ENCODE measurements at places on chromosomes 4 and X.

DNA sequence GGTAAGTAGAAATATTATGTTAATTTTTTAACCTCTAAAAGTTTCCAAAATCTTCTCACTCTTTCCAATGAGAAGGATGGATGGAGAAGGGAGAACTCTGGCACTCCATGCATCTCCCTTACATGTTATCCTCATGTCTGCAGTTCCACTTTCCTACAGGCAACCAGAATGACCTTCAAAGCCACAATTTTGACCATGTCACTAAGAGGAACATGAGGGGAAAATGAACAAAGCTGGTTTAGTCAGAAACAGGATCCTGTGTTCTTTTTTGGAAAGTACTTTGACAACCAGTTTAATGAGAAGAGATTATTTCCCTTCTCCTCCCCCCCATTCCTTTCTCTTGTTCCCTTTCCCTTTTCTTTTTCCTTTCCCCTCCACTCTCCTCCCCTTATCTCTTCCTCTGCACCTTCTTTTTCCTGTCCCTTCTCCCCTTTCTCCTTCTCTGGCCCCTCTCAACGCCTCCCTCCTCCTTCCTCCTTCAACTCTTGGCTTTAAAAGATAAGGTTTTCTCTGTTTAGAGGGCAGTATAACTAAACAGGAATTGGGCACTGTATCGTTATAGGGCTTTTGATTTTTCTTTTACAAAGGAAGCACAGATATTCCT is 42.5 kb downstream of the DTHD1 start:
- no peak for DNase-seq

- DNase-seq = no peak
Measured at GRCh38 chr4:164871673-164872072, 5.3 kb upstream of the APELA start.

- no peak for DNase-seq
Measured at GRCh38 chr4:149095811-149096210, 653.6 kb upstream of the NR3C2 start.

DNA sequence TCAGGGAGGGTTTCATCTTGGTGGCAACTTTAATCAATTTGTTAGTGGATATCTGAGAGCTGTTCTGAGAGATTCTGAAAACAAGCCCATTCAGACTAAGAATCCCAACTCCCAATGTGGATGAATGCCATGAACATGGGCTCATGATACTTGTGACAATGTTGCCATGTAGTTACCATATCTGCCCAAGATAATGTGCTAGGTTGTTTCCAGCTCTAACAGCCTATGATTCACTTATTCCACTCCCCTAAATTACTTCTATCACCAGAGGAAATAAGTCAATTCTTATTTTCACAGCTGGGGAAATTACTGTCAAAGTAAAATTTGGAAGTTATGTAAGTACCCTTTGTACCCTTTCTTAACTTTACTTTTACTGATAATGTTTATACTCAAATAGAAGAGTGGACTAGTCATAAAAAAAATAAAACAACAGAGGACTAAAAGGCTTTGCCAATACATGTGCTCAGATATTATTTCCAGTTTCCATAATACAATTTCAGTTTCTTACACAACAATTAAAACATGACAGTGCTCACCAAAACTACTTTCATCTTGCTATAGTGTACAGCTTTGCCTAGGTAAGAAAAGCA is 1101.7 kb upstream of the INTU start:
- DNase-seq = no peak

DNA sequence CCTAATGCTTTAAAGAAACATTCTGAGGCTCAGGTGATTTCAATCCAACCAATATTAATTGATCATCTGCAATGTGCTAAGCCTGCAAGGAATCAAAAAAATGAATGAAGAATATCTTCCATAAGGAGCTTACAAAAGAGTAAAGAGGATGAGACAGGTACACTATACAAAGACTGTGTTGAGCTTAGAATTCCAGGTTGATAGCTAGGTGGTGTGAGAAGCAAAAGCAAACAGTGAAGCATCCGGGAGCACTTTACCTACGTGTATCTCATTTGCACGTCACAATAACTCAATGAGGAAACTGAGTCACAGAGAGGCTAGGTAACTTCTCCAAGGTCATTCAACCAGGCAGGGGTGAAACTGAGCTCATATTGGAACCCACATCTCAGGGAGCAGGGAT is 37.1 kb downstream of the FAM114A1 start:
- DNase-seq = no peak

DNA sequence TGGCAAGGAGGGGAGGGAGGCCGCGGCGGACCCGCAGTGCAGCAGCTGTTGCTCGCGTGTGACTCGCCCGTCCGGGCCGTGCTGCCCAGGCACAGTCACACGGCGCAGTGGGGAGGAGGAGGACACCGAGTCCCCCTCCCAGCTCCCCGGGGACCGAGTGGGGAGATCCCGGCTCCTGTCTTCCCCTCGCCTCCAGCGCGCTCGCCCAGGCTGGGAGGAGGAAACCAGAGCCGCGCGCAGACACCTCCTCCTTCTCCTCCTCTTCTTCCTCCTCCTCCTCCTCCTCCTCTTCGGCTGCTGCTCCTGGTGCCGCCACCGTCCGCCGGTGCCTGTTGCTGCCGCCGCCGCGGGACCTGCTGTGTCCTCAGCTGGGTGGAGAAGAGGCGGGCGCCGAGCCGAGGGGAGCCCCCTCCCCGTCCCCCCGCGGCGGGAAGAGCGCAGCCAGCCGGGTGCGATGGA is at the start of gene TBC1D1:
TBC1D1 (plus strand) TSS at position 284 of the 459 bp plus-strand sequence. CDS start 11,012 bp downstream, outside the sequence.
- DNase-seq = no peak

- DNase-seq = no peak
Measured at GRCh38 chr4:20847124-20847747, 147.0 kb downstream of the PACRGL start.

DNA sequence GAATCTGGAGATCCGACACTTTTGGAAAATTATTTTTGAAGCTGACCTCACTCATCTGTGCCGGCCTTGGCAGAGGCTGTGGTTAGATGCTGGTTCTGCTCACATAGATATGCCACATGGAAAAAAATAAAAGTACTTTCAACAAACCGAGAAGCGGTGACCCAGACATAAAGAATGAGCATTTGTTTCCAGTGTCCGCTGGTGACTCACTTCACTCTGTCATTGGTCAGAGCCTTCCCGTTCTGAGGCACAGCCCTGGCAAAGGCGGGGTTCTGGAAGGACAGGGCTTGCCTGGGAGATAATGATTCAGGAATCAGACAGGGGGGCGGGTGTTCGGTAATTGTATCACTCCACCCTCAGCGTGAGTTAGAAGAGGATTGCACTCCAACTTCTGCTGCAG is 172.4 kb upstream of the MXRA5 start:
- no peak for DNase-seq

DNA sequence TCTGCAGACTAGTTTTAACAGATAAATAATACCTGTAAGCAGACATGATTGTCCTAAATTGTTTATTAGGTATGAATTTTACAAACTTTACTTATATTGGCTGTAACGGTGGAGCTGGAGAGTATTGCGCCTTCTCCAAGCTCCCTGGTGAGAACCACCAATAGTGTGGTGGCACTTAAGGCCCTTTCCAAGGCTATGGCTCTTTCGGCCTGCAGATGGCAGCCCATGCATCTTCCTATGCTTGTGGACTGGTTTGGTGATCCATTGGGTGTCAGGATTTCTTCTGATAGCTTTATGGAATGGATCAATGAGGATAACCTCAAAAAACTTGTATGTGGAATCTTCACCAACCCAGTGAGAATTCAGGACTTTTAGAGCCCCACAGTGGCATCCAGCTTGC is 7.8 kb downstream of the LARP1B start:
- DNase-seq = no peak

DNA sequence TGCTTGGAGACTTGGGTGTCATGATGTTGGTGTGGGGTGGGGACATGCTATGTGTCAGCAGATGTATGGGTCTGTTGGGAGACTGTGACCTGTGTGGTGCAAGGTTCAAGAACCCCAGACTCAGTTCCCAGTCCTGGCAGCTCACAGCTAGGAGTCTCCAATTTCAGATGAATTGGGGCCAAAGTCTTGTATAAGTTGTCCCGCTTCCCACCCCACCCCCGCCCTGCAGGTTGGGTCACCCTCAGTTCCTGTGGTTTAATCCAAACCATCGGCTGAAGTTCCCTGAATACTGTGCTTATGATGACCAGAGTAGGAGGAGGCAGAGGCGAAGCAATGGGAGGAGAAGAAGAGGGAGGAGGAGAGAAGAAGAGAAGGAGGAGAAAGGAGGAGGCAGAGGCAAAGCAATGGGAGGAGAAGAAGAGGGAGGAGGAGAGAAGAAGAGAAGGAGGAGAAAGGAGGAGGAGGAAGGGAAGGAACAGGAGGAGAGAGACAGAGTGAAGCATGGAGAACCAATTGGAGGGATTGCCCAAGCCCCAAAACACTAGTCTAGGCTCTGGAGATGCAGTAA is 112.6 kb downstream of the EFNB1 start:
- DNase-seq = no peak

DNA sequence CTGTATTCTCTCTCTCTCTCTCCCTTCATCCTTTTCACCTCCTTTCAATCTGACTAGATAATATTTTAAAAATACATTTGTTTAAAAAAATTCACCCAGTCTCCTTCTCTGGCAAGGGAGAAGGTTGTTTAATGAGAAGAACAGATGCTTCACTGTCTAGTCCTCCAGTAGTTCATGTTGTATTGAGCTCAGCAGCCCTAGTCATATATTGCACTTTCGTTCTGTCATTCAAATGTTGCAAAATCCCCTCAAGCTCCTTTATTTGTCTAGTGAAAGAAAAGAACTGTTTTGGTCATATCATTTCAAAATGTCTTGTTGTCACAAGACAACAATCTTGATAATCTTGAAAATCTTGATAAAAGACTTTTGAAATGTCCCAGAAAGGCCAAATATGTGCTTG is 248.0 kb downstream of the GALNTL6 start:
- no peak for DNase-seq

DNA sequence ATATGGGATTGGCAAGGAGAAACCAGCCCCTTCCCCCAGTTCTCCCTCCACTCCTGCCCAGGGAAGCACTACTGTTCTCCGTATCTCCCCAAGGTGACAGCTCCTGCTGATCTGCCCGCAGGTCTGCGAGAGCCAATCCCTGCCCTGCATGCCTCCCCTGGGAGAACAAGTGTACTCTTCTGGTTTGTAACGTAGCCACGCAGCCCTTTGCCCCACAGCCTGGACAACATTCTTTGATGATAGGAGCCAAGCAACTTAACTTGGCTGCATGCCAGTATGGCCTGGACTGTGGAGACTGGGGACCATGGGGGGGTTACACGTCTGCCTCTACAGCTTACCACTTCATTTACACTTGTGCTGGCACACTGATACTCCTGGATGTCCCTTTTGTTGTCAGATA is 2.0 kb downstream of the STBD1 start:
- DNase-seq = no peak

DNA sequence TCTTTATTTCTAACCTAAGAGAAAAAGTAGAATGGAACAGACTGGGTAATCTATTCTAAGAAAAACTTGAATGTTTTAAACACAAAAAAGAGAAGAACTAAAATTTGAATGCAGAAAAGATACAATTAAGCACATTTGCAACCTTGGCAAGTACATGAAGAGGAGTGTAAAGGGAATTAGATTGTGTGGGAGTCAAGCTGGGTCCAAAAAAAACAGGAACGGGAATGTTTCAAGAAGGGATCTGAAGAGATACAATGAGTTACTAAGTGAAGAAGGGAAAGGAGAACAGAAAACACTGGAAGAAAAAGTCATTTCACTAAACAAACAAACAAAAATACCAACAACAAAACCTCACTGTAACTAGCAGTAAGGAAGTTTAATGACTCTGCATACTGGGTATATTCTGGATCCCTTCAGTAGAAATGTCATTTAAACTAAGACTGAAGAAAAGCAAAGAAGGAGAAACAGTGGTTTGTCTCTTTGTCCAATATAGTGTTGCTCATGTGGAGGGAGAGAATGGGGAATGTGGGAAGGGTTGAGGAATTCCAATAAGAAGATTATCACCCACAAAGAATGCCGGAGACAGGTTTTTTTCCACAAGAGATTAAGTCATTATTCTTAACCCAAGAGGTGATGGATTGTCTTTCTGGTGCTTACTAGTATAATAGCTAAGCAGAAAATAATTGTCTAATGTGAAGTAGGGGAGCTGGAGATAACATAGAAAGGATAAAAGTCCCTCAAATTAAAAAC is 50.4 kb upstream of the PTPN13 start:
- no peak for DNase-seq

GRCh38 chr4:11633430-11633829 is 204.7 kb upstream of the HS3ST1 start:
- DNase-seq = no peak

DNA sequence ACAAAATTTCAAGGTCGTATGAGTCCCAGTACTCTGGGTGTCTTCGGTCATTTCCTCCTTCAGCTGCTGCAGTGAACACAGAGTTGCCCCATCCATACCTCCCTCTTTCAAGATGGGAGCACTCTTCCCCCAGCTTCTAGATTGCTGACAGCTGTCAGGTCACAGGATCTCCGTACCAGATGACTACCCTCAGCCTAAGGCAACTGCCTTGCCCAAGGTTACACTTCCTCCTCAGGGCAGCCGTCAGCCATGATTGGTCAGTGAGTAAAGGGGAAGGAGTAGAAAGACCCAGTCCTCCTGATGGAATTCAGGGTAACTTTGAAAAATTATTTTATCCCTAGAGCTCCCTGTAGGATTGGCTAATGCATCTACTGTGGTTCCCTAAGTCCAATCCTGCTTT is 81.6 kb downstream of the NAF1 start:
- DNase-seq = no peak

- no peak for DNase-seq
Measured at GRCh38 chrX:12987900-12988594, 13.1 kb downstream of the TMSB4X start.

- DNase-seq = no peak
Measured at GRCh38 chr4:121822796-121823504, 733 bp downstream of the CCNA2 start.

- no peak for DNase-seq
Measured at GRCh38 chr4:20109391-20109790, 142.3 kb upstream of the SLIT2 start.

DNA sequence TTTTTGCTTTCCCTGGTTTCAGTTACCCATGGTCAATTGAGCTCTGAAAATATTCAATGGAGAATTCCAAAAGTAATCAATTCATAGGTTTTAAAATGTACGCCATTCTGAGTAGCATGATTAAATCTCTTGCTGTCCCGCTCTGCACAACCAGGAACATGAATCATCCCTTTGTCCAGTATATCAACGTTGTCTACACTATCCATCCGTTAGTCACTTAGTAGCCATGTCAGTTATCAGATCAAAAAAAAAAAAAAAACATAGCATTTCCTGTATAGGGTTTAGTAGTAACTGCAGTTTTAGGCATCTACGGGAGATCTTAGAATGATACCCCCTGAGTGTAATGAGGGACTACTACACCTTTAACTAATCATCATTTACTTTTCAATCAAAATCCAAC is 15.1 kb downstream of the LAMP2 start:
- DNase-seq = no peak

- no peak for DNase-seq
Measured at GRCh38 chr4:180418819-180419531, 1824.2 kb upstream of the TENM3 start.

- DNase-seq = peak; percentile 54
Measured at GRCh38 chr4:188196134-188196735, 57.0 kb downstream of the TRIML1 start.

DNA sequence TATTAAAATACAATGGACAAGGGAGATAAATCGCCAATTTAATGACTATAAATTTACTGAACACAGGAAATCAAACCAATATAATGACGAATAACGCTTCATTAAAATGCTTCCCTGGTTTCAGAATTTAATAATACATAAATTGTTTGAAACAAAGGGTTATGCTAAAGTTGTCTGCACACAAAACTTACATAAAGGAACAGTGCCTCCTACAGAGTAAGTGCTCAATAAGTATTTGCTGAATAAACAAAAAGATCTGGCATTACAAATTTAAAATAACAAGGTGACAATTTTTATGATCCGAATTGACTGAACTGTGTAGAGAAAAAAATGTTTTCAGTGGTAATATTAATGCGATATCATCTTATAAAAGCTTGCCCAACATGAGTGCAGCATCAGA is 69.6 kb downstream of the NOCT start:
- DNase-seq = no peak
